ENCODE measurements at places on chromosomes 6 and 20.
A peak's percentile ranks its signal among the peaks of the same experiment; 100 is the strongest.

- no peak for DNase-seq
Observed at GRCh38 chr6:146553377-146554135, 9.9 kb downstream of the RAB32 start.

- no peak for DNase-seq
Observed at GRCh38 chr20:47167846-47168245, 188.7 kb downstream of the ZMYND8 start.

GRCh38 chr6:70225055-70225454, 77.8 kb downstream of the COL9A1 start:
- DNase-seq, result no peak

DNA sequence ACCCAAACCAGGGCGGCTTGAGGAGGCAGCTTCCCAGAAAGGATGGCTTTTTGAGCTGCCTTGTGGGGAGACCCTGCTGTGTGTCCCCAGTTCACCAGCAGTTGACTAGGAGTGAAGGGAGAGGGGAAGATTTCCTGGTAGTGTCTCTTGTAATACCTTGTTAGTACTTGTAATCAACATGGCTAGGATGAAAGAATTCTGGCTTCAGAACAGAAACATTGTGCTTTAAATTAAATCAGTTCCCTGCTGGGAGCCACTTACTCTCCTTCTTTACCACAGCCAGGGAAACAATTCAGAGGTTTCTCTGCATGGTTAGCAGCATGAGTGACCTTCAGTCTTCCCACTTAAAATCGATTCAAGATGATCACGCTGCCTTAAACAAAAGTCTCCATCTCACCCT, 525.4 kb upstream of the ID4 start:
- no peak for DNase-seq

DNA sequence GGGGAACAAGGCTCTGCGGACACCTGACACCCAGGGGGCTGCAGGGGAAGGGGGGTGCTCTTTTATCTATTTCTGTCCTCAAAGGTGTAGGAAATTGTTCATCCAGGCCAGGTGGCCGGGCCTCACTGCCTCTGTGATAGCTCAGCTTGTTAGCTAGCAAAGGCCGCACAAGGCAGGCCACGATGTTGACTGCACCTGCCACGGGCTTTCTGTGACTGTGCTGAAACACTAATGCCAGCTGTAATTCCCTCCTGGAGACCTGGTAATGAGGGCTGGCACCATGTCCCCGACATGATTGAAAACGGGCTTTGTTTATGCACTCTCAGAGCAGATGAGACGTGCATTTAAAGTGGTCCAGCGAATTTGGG, 61.4 kb upstream of the APCDD1L start:
- no peak for DNase-seq

DNA sequence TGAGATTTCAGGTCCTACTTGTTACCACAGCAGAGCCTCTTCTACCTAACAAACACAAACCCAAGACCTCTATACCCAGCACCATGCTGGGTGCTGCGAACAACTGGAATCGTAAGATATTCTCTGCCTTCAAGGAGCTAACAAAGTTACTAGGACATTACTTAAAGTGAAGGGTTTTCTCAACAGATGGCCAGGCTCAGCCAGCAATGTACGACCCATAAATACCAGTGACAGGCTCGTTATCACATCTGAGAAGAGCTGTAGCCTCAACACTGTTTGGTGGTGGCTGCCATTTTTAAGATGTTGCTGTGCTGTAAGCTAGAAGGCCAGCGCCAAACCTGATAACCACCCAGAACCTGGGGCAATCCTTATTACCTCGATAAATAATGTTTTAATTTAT, 406.5 kb downstream of the KIF16B start:
- no peak for DNase-seq

DNA sequence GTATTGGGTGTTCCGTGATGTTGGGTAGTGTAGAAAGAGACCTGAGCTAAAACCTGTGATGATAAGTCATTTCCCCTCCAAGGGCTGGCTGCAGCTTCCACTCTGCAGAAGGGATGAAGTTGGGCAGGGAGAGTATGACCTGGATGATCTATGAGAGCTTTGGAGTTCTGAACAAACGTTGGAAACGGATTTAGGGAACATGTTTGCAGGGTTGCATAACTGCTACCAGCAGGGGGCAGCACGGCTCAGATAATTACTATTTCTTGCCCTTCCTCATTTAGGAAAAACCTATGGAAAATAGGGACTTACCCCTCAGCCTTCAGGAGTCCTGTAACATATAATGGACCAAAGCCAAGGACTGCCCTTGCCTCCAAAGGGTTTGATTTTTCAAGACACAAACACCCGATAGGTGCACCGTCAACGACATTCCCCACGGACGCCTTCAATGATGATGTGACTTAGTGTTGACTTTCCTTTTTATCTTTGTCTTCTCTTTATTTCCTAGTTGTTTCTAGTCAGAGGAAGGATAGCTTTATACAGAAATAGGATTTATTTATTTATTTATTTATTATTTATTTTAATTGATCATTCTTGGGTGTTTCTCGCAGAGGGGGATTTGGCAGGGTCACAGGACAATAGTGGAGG, 164.9 kb upstream of the SASH1 start:
- DNase-seq, result peak; percentile 12

DNA sequence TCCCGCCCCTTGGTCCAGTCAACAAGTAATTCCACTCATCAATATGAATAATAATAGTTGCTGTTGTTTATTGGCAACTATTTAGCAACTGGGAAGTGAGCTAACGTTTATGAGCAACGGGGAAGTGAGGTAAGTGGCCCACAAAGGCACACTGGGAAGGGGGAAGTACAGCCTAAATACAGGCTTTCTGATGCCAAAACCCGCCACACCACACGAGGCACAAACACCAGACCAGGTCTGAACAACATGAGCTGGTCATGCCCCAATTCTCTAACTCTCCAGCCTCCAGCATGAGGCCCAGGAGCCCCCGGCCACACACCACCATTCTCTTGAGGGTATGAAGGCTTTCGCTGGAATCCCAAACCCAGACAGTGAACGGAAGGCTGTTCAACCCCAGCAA, 50.8 kb downstream of the PREX1 start:
- DNase-seq, result no peak

- DNase-seq, result no peak
Observed at GRCh38 chr20:35912881-35913280, 41.4 kb downstream of the SCAND1 start.

DNA sequence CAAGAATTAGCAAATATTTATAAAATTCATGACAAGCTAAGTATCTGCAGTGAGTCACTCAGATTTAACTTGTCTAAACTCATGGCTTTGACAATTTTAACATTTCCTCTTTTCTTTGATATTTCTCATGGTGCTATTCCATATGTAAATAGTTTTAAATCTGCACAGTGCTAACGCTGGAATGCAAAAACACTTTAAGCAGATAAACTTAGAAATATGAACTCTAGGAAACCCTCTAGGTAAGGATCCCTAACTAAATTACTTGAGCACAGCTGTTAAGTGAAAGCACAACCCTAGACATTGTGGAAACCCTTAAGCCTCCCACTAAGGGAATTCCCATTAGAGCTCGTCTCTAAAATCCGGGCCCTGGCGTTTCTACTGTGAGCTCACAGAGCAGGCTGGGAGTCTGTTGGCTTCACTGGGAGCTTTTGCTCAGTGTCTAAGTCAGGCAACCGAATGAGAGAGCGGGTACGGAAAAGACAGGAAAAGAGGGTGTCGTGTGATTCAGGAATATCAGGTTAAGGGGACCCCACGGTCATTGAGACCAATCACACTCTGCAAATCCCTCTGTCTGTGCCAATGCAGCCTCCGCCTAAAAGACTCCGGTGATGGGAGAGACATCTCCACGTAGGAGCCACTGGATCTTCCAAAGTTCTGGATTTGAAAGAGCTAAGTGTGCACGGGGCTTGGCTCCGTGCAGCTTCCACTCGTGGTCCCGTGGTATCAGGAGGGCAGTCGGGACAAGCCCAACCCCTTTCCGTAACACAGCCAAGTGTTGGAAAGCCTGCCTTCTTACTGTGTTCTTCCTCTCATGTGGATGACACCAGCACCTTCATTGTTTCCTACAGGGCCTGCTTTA, 112.3 kb upstream of the RPS6KA2 start:
- DNase-seq, result no peak

- DNase-seq, result no peak
Observed at GRCh38 chr6:23524548-23524947, 601.5 kb upstream of the NRSN1 start.

GRCh38 chr6:36559011-36559793, 11.9 kb upstream of the STK38 start:
- no peak for DNase-seq

GRCh38 chr6:150741633-150742200, 123.8 kb upstream of the MTHFD1L start:
- DNase-seq, result no peak

DNA sequence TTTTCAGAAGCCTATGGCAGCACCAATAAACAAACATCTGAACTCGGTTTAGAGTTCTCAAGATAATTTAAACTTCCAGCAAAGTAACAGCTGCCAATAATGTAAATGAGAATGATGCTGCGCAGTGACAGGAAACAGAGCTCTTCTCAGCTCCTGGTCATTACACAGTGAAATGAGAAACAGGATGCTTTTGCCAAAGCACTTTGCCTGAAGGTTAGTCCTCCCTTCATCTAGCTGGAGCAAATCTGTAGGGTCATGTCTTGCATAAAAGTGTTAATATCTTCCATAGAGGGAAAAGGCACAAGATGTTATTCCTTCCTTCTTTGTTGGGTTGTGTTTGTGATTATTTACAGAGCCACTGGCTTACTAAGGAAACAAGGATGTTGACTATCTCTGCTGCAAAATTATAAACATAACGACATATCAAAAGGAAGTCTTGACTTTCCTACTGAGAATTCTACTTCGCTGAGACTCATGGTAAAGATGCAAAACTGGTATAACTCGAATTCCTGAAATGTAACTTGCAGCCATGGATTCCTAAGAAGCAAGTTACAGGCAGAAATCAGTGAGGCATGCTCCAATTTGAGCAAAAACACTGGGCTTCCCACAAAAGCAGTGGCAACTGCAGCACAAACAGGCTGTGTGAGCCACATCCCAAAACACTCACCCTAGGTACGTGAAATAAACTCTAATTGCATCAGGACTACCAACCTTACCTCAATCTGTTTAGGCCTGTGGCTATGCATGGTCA, 102.5 kb upstream of the BEND6 start:
- DNase-seq, result no peak

DNA sequence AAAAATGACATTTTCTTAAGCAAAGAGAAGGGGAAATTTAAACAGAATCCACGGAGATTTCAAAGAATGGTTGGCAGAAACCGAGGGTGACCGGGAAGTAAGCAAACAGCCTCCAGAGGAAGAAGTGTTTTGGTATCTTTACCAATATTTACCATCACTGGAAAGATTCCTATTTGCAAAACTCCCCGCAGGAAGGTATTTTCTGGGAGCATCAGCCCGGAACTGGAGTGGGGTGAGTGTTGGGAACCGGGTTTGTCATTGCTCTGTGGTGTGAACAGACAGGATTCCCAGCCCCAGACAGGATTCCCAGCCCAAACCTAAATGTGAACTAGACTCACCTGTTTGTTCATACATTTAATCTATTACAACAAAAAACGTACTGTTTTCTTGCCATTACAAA, 19.2 kb upstream of the DACT2 start:
- no peak for DNase-seq

DNA sequence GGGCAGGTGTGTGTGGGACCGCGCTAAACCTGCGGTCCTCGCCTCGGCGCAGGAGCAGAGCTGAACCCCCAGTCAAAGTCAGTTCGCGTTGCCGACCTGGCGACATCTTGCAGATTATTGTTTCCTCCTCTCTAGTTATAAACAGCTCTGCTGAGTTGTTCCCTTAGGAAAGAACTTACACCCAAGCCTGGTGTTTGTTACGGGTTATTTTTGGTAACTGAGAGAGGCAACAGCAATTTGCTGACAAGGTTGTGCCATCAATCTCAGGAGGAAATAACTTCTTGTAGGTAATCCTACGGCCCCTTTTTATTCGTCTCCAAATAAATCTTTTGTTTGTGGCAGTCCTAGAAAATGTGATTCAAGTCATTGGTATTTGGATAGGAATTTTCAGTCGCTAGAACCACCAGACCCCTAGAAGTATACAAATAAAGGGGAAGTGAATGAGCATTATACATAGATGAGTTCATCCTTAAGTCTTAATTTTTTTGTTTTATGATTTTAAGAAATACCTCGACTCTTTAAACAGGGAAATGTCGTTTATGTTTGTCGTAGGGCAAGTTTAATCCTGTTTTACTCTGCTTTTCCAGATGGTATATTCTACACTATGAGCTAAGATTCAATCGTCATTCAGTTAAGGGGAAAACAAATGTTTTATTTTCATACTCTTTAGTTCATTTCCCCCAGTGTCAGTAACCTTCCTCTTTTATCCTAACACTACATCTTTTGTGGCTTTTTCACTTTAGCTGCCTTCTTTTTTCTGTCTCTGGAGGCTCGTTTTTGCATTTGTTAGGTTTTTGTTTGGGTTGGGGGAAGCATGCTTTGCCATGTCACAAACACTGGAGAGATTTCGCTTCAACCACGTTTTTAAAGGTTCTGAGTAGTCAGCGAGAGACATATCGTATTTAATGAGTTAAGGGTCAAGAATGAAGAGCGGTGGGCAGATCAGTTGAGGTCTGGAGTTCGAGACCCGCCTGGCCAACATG, 1.2 kb downstream of the PM20D2 start:
- DNase-seq, result peak; percentile 39

DNA sequence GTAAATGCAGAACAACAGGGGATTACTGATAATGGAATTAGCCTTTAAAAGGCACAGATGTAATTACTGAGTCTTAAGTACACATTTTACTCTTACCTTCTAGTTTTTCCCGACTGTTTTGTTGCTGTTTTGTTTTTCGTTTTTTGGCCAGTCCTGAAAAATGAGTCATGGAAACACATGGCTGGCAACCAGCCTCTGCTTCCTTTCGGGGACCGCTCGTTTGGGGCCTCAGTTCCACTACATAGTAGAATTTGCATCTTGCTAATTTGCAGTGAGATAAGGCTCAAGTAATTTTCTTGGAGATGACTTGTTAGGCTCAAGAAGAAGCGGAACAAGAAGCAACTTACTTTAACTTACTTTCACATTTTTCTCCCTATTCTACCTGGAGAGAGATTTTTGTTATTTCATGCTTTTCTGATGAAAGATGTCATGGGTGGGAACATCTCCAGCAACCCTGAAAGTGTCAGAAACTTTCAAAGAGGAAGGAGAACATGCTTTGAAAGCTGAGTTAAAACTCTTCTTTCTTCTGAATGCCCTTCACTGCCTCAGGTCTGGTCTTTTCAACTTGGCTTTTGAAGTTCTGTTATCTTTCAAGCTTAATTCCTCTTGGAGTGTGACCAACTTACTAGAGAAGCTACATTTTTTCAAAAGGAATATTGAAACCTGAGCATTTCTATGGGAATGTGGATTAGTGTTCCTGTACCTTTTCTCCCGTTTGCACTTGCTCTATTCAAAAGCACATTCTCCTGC, 71.5 kb upstream of the HDAC2 start:
- DNase-seq, result no peak

Data from NCI-H2171 (cell line).